ENCODE measurements at places on chromosomes 11 and 22.
A peak's percentile ranks its signal among the peaks of the same experiment; 100 is the strongest.

DNA sequence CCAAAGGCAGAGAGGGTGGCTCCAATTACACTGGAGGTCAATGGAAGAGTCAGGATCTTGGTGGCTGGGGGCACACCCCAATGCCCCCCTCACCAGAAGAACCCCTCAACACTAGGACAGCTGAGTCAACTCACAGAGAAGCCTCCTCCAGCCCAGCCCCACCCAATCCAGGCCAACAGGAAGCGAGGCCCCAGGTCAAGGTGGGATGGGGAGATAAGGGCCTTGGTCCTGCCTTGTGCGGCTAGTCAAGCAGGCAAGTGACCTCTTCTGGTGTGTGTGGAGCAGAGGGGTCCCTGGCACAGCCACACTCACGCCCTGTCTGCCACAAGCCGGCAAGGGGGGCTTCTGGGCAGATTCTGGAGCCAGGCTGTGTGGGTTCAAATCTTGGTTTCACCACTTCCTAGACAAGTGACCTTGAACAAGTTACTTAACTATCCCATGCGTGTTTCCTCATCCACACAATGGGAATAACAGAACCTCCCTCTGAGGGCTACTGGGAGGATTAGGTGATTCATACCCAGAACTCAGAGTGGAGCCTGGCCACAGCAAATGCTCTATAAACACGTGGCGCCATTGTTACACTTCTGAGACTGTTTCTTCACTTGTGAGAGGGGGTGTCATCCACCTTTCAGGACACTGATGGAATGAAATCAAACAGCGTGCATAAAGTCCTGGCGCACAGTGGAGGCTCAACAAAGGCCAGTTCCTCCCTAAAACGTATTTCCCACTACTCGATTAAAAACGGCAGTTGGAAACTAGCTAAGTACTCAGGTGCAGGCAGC, 3.2 kb downstream of the TTLL12 start:
- no peaks in the 10 kb centered on the region for H3K27me3 ChIP-seq
- peaks cover 10% of the 10 kb centered on the region for H3K4me1 ChIP-seq
- H3K36me3 ChIP-seq = peaks cover 7% of the 10 kb centered on the region
- no peak for DNase-seq

DNA sequence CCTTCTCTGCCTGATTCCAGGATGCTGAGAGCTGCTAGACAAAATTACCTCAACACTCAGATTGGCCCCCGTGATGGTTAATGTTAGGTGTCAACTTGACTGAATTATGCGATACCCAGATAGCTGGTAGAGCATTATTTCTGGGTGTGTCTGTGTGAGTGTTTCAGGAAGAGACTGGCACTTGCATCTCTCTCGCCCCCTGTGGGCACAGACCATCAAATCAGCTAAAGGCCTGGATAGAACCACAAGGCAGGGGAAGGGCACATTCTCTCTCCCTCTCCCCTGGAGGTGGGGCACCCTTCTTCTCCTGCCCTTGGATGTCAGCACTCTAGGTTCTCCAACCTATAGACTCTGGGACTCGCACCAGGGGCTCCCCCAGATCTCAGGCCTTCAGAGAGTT, 79.7 kb downstream of the KIRREL3 start:
- no peak overlapping the region for H3K27ac ChIP-seq
- no peaks in the 10 kb centered on the region for H3K36me3 ChIP-seq
- no peaks in the 10 kb centered on the region for H3K27me3 ChIP-seq

DNA sequence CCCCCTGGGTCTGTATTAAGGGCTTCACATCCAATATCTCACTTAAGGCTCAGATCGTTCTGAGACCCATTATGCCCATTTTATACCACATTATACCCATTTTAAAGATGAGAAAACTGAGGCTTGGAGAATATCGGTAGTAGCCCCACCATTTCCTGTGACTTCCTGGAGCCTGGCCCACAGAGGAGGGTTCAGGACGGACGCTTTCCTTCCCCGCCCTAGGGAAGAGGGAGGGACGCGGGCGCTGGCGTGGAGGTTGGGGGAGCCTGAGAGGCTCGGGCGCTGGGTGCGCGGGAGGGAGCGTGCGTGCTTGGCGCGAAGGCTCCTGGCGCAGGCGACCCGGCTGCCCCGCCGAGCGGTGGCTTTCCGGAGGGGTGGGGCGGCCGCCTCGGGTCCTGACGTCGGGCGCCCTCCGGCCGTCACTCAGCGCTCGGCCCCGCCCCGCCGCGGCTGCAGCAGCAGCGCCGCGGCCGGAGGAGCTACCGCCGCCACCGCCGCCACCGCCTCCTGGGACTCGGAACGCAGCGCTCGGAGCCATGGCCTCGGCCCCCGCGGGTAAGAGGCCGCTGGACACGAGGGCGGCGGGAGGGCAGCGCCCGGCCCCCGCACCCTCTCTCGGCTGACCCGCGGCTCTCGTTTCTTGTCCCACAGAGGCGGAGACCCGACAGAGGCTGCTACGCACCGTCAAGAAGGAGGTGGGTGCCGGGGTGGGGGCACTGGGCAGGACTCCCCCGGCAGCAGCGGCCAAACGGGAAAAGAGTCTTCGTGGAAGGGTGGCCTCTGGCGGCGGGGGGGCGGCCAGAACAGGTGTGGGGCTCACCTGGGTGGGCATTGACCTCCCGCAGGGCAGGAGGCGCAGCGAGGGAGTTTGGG, at the start of gene SGSM1:
Gene SGSM1 (plus strand): TSS at position 422 of the 873 bp plus-strand sequence. CDS start 115 bp downstream, at position 537.
- no peak within 1 kb of the TSS for H3K4me3 ChIP-seq
- no peak within 1 kb of the TSS for H3K27ac ChIP-seq
- no peaks in the 10 kb centered on the region for H3K36me3 ChIP-seq
- no peak for DNase-seq
- H3K4me1 ChIP-seq = no peaks in the 10 kb centered on the region

DNA sequence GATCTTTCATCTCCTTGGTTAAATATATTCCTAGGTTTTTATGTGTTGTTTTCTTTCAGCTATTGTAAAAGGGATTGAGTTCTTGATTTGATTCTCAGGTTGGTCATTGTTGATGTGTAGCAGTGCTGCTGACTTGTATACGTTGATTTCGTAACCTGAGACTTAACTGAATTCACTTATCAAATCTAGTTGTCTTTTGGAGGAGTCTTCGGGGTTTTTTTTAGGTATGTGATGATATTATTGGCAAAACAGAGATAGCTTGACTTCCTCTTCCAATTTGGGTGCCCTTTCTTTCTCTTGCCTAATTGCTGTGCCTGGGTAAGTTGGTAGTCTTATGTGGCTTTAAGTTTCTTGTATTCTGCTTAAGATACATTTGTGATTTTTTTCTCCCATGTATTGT, 52.8 kb downstream of the CBL start:
- H3K27ac ChIP-seq = peak overlapping the region; percentile 83
- no peak for DNase-seq
- H3K36me3 ChIP-seq = peaks cover 9% of the 10 kb centered on the region
- H3K4me1 ChIP-seq = peaks cover 45% of the 10 kb centered on the region

DNA sequence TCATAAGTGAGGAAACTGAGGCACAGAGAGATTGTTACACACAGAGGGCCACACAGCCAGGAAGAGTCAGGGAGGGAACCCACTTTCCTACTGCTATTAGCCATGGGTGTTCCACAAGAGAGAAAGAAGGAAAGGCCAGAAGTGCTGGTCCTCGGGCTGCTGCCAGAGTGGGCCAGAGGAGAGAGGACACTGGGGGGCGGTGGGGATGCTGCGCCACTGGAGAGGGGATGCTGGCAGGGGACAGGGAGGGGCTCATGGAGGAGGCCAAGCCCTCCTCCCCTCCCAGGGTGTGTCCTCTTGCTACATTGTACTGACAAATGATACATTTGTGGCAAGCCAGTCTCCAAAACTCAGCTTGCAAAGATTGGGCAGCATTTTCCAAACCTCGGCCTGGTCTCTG, 9.9 kb downstream of the IL10RA start:
- H3K36me3 ChIP-seq = peaks cover 23% of the 10 kb centered on the region
- no peaks in the 10 kb centered on the region for H3K27me3 ChIP-seq

- H3K4me1 ChIP-seq = no peaks in the 10 kb centered on the region
- H3K27ac ChIP-seq = no peak overlapping the region
- no peaks in the 10 kb centered on the region for H3K36me3 ChIP-seq
- no peaks in the 10 kb centered on the region for H3K27me3 ChIP-seq
- DNase-seq = no peak
Measured at GRCh38 chr11:35814720-35815305, 129.0 kb upstream of the LDLRAD3 start.

DNA sequence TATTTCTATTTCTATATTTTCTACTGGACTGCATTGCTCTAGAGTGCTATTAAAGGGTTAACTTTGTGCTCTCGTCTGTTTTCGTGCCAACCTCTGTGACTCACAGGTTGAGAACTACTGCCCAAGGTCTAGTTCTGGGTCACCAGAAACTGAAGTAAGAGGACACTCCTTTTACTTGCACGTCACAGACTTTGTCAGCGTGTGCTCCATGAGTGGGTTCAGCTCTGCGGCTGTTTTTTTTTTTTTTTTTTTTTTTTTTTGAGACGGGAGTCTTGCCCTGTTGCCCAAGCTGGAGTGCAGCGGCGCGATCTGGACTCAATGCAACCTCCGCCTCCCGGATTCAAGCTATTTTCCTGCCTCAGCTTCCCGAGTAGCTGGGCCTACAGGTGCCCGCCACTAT, 49.8 kb downstream of the CLMP start:
- no peak overlapping the region for H3K27ac ChIP-seq
- no peak for DNase-seq
- no peaks in the 10 kb centered on the region for H3K36me3 ChIP-seq

DNA sequence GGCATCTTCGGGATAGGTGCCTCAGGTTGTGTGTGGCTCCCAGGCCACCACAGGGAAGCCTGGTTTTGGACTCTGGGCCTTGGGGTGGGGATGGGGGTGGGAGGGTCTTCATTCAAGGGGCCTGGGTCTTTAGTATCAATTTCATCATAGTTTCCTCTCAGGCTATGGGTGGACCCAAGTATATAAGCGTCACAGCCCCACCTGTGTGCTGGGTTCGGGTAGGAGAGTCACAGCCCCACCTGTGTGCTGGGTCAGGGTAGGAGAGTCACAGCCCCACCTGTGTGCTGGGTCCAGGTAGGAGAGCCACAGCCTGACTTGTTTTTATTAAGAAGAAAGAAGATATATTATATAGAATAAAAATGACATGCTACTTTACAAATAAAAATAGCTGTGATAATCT, 422.1 kb downstream of the BRD1 start:
- no peak overlapping the region for H3K27ac ChIP-seq
- H3K27me3 ChIP-seq = no peaks in the 10 kb centered on the region
- no peak overlapping the region for H3K4me3 ChIP-seq
- DNase-seq = no peak

- no peaks in the 10 kb centered on the region for H3K4me1 ChIP-seq
- no peaks in the 10 kb centered on the region for H3K27me3 ChIP-seq
- no peaks in the 10 kb centered on the region for H3K36me3 ChIP-seq
- no peak for DNase-seq
Measured at GRCh38 chr11:95322539-95322938, 91.5 kb upstream of the SESN3 start.

- no peaks in the 10 kb centered on the region for H3K36me3 ChIP-seq
- no peaks in the 10 kb centered on the region for H3K4me1 ChIP-seq
- no peak for DNase-seq
Measured at GRCh38 chr11:39990421-39990831, 1469.0 kb downstream of the LRRC4C start.

- H3K27ac ChIP-seq = peak overlapping the region; percentile 53
- DNase-seq = peak; percentile 94
- H3K4me1 ChIP-seq = peaks cover 25% of the 10 kb centered on the region
- no peaks in the 10 kb centered on the region for H3K36me3 ChIP-seq
Measured at GRCh38 chr11:72668629-72669347, 5.4 kb downstream of the PDE2A start.

DNA sequence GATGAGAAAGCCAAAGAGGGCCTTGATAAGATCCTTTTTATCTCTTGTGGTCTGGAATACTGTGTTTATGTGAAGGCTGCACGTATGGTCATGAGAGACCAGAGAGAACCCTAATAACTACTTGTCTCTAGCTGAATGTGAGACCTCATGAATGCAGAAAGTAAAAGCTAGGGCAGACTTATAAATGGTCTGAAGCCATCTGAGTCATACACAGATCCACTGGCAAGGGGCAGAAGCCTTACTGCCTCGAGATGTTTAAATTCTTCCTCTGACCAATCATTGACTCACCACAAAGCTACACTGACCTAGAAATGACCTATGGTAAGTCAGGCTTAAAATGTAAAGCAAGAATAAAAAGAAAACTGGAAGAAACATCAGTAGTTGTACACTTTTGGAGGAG, 22.7 kb upstream of the OR4B1 start:
- DNase-seq = no peak
- H3K4me1 ChIP-seq = no peaks in the 10 kb centered on the region

- no peaks in the 10 kb centered on the region for H3K4me1 ChIP-seq
- no peak for DNase-seq
- H3K4me3 ChIP-seq = no peak overlapping the region
- no peaks in the 10 kb centered on the region for H3K27me3 ChIP-seq
- H3K36me3 ChIP-seq = no peaks in the 10 kb centered on the region
Measured at GRCh38 chr11:21461701-21462100, 731.2 kb upstream of the ANO5 start.

DNA sequence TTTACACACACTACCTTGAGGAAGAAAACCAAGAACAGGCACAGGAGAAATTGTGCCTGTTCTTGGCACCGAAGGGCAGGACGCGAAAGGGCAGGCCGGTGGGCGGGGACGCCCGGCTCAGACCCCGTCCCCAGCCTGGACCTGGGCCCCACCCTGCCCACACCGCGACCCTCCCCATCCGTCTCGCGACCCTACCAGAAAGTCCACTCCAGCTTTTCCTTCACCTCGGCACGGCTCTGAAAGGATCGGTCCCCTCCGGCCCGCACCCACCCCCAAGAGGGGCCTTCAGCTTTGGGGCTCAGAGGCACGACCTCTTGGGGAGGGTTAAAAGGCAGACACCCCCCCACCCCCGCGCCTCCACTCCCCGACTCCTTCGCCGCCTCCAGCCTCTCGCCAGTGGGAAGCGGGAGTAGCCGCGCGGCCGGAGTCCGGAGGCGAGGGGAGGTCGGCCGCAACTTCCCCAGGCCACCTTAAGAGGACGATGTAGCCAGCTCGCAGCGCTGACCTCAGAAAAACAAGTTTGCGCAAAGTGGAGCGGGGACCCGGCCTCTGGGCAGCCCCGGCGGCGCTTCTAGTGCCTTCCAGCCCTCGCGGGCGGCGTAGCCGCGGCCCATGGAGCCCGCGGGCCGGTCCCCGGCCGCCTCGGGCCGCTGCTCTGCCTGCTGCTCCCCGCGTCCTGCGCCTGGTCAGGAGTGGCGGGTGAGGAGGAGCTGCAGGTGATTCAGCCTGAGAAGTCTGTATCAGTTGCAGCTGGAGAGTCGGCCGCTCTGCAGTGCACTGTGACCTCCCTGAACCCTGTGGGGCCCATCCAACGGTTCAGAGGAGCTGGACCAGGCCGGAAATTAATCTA, 4.4 kb downstream of the SEC14L6 start:
- H3K27ac ChIP-seq = no peak overlapping the region
- no peaks in the 10 kb centered on the region for H3K4me1 ChIP-seq
- no peaks in the 10 kb centered on the region for H3K36me3 ChIP-seq
- no peak for DNase-seq
- no peak overlapping the region for H3K4me3 ChIP-seq
- H3K27me3 ChIP-seq = peaks cover 7% of the 10 kb centered on the region

- H3K27me3 ChIP-seq = no peaks in the 10 kb centered on the region
- H3K4me1 ChIP-seq = no peaks in the 10 kb centered on the region
- no peak overlapping the region for H3K27ac ChIP-seq
- no peaks in the 10 kb centered on the region for H3K36me3 ChIP-seq
Measured at GRCh38 chr22:25546751-25547150, 17.7 kb upstream of the GRK3 start.

- H3K27ac ChIP-seq = peak overlapping the region; percentile 78
- H3K4me3 ChIP-seq = peak overlapping the region; percentile 86
- no peak for DNase-seq
- peaks cover 37% of the 10 kb centered on the region for H3K4me1 ChIP-seq
- no peaks in the 10 kb centered on the region for H3K27me3 ChIP-seq
Measured at GRCh38 chr11:67468456-67468758, 644 bp downstream of the TMEM134 start.

Measured in GM12878 (cell line).